ENCODE measurements at places on chromosomes 7 and 10.

DNA sequence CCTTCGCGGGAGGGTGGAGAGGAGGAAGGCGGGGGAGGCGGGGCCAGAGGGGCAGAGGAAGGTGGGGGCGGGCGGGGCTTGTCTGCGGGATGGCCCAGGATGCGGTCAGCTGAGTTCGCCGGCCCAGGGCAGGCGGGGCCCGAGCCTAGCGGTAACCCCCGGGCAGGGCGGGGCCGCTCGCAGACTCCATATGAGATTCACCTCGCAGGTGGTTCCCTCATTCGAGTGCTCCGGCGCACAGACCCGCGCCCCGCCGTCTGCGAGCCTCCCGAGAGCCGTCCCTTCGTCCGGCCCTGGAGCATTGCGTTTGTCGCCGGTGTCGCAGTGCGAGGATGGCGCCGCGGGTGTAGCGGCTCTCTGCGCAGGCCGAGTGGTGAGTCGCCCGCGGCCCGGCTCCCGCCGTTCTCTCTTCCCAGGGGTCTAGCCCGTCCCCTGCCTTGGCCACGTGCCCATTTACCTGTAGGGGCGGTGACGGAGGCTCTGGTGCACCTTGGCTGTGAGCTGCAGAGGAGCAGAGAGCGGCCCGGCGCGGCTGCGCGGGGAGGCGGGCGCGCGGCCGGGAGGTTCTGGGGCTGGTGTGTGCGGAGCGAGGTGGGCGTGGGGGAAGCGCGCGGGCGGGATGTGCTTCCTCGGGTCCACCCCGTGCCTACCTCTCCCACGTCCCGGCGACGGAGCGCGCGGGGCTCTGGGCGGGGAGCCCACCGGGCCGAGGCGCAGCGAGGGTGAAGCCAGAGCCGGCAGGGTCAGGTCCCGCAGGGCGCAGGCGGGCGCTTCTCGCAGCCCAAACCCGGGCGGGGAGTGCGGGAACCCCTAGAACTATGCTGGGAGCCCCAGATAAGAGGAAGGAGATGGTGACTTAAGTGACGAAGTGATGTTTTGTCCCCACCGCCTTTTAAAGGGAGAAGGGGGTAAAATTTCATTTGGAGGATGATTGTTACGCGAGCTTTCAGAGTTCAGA lies at the start of gene UPP1:
Gene UPP1, plus strand, starts transcription at position 220 of the 958 bp plus-strand sequence. CDS start 5,519 bp downstream, outside the sequence.
- no peak for DNase-seq

DNA sequence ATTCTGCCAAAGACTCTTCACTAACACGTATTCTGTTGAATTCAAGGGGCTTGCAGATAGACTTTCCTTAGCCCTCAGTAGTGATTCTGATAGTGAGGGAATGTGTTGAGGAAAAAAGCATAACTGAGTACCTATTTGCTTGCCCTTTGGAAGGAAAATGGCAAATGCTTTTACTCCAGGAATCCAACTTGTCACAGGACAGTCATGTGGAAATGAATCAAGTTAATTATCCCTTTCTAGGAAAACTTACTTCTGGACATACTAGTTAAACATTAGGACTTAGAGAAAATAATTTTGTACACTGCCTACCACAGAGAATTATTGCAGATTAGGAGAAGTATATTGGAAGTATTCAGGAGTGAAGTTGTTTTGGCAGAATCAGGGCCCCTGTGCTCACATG lies 148.9 kb upstream of the SLC13A1 start:
- DNase-seq = no peak

DNA sequence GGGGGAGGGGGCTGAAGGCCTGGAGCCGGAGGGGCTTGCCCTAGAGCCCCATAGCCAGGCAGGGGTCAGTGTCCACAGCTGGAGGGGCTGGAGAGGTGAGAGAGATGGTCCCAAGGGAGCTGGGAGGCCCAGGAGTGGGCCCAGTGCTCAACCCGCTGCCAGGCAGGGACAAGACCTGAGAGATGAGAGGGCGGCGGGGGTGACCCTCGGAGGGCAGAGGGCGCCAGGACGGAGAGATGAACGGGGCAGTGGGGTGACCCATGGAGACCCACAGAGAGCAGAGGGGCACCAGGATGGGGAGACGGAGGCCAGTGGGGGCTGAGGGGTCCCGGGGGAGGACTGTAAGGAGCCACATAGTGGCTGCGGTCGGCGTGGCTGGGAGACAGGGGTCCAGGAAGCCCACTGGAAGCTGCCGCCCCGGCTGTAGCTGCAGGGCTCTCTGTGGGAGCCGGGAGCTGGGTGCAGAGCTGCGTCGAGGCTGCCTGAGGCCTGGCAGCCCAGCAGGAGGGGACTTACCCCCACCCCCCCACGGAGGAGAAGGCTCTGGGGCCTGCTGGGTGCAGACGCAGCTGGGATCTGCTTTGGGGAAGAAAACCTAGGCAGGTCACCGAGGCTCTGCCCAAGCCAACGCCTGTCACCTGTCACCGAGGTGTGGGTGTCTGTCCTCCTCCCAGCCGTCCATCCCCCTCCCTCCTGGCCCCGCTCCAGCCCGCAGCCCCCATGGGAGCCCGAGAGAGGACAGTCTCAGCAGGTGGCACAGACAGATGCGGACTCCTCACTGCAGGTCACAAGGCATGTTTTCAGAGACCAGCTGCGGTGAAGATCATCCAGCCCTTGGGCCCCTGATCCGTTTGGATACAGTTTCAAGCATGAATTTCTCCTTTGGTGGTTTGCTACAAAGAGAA lies 25.1 kb downstream of the PWWP2B start:
- DNase-seq = no peak

DNA sequence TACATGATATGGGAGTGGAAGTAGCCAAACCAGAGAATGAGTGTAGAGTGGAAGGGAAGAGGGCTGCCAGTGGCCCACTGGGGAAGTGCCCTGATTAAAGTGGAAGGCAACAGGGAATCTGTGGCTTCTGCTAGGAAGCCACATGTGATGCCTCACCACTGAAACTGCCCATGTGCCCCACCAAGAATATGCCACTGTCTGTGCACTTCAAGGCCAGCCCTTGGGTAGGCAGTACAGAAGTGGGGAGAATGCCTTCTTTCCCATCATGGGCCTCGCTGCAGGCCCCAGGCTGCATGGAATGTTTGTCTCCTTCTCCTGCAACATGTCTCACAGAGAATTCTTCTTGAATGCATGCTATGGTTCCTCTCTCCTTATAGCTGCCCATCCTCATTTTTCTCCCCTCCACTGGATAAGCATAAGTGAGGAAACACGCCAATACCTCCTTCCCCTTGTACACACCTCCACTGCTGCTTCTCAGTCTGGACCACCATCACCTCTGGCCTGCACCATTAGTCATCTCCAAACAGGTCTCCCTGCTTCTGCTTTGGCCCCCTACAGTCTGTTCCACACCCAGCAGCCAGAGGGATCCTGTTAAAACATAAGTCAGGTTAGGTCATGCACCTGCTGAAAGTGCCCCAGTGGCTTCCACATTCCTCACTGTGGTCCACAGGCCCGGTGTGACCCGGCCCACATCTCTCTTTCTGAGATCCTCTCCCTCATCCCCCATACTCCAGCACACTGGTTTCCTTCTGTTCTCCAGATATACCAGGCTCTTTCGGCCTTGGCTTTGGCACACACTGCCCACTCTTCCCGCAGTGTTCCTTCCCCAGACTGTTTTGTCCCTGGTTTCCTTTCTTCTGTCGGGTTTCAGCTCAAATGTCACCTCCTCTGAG lies 37.1 kb downstream of the SNX10 start:
- DNase-seq = no peak

DNA sequence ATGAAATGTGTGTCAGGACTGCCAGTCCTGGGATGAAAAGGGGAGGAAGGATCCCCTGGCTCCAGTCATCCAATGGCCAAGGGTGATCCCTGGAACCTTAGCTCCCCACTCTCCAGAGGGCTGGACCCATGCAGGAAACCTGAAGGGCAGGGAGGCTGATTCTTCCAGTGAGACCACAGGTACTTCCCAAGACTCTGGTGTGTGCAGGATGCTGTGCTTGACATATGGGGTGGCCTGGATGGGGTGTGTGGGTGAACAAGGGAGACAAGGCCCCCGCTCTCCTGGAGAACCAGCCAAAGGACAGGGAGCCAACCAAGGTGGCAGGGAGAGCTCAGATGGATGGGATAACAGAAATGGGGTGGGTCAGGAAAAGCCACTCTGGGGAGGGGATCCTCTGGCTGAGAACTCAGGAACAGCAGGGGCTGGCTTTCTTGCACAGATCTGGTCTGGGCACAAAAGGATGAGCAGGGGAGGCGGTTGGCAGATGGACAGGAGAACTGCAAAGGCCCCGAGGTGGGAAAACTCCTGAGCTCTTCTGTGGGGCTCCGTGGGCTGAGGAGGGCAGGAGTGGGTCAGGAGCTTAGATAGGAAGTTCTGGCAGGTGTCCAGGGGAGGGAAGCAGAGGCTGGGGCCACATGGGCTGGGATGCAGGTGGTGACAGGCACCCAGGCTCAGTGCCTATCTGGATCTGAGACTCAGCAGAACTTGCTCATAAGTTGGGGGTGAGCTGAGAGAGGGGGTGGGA lies 100.6 kb downstream of the ARHGAP22 start:
- no peak for DNase-seq

- no peak for DNase-seq
These were observed 42.6 kb downstream of the GPR37 start for GRCh38 chr7:124723012-124723411.

DNA sequence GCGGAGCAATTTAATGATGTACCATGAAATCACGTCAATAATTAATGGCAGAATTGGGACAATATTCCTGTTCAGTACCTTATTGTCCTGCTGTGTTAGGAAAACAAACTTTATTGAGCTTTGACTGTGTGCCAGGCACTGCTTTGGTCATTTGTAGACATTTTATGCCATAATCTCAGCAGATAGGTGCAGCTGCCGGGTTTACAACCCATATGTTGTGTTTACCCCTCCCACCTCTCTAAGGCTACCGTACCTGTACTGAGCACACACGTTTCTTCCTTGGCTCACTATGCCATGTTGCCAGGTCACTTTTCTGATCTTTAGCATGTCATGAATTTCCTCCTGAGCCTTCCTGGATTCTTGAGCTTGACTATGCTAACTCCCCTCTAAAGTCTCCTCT lies 422.2 kb downstream of the PHTF2 start:
- no peak for DNase-seq

DNA sequence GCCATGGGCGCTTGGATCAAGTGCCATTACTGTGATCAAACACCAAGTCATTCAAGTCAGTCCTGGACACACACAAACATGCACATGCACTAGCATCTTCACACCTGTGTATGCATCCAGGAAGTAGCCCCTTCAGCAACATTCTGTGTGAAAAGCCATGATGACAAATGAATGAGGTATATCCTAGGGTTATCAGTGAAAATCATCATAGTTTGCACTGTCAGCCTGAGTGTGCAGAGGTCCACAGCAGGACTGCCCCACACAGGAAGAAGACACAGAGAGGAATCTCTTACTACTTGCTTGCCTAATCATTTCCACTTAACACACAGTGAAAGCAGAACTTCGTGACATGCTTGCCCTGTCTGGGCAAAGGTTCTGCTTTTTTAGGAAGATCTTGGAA lies 184.0 kb upstream of the ADO start:
- no peak for DNase-seq

- DNase-seq = no peak
These were observed 779.9 kb downstream of the GRM8 start for GRCh38 chr7:126472825-126473224.

DNA sequence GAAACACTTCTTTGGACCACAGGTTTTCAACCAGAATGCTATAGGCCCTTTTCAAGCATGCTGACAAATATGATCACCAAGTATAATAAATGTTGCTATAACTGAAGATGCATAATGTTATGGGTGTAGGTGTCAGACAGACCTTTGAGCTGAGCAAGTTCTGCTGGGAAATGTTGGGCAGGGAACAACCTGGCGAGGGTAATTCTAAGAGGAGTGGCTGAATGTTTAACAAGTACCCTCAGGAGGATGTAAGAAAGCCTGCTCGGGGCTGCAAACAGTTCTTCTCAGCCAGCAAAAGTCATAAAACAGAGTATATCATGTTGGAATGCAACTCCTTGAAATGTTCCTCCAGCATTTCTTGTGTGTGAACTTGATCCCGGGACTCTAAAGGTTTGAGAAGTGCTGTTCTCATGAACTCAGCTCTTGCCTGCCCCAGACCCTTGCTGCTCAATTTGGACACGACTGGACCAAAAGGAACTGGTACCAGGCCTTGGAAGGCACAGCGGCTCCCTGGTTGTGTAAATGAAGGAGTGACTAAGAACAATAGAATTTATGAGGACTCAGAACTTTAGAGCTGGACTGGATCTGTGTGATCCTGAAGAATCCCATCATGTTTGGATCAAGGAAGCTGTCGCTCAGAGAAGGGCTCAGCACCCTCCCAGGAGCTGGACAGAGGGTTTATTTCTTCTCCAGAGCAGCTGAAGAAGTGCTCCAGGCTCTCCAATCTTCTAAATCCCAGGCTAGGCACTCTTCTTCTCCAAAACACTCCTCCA lies 143.2 kb upstream of the ANK3 start:
- DNase-seq = no peak

DNA sequence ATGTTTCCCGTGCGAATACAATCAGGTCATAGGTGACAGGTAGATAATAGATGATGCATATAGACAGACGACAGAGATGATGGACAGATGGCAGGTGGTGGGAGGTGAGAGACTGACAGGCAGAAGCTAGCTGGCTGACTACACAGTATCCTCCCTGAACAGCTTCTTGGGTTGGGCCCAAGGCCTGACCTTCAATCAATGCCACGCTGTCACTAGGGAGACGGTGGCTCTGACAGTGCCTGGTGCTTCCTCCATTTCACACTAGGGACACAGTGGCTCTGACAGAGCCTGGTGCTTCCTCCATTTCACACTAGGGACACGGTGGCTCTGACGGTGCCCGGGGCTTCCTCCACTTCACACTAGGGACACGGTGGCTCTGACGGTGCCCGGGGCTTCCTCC lies 200.1 kb downstream of the DIP2C start:
- no peak for DNase-seq

DNA sequence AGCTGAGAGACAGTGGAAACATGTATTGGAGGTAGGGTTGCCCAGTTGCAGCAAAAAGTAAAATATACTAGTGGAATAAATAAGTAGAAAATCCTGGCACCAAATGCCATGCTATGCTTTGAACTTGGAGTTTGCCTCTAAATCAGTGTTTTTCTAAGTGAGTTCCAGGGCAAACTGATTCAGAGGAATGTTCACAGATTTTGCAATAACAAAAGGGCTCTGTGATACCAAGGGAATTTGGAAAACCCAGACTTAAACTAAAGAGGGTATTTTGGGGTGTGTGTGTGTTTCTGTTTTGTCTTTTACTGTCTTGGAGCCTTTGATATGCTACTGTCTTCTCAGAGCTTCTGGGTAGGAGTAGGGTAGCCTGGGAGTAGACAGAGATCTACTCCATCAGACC lies 39.9 kb downstream of the SLC26A4 start:
- no peak for DNase-seq

DNA sequence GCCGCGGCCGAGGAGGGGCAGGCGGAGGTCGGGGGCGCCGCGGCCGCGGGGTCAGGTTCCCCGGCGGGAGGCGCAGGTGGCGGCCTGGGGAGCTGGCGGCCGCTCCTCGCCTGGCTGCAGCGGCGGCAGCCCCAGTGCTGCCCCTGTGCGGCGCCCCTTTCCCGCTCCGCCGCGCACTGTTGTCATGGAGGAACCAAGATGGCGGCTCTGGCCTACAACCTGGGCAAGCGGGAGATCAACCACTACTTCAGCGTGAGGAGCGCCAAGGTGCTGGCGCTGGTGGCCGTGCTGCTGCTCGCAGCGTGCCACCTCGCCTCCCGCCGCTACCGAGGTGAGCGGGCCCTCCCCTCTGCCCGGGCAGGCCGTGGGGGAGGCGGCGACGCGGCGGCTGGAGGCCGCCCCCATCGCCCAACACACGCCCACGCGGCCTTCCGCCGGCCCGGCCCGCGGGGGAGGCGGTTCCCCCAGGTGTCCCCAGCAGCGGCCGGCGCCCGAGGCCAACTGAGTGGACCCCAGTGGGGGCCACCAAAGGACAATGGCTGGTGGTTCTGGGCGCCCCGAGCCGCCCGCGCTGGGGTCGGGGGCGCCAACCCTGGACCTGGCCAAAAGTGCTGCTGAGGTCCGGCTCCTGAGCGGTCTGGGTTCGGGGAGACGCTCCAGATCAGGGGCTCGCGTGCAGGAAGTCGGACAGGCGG lies 425 bp downstream of the CASD1 start:
- peak; percentile 90 for DNase-seq
